NAMALWA (cell line): ENCODE measurements at places on chromosomes 2 and 18.

- no peak for DNase-seq
These were observed 38.3 kb upstream of the PTPN4 start for GRCh38 chr2:119721462-119721861.

DNA sequence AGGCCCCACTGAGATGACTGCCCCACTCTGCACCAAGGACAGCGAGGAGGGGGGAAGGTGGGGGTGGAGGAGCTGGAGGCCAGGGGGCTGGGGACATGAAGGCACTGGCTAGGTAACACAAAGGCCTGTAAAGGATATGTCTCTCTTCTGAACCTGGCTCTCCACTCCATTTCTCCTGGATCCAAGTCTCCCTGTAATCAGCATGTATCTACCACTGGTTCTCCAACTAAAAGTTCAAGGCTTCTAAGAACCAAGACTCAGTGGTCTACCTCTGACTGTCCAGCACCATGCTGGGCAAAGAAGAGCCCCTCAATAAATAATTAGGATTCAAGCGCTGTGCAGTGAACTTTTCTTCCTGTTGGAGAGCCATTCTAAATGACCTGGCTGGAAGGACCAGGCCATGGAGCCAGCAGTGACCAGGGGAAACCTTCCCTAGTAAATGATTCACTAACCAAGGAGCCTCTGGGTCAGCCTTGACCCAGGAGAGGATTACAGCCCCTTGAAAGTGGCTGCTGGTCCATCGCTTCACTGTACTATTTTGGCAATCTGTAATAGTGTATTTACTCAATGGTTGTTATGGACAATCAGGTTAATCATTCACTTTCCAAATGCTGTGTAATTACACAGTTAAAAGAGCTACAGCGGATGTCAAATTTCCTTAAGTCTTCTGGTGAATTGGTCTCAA, 73.2 kb downstream of the BCL11A start:
- no peak for DNase-seq

GRCh38 chr2:181025004-181025403, 44.6 kb downstream of the UBE2E3 start:
- no peak for DNase-seq

DNA sequence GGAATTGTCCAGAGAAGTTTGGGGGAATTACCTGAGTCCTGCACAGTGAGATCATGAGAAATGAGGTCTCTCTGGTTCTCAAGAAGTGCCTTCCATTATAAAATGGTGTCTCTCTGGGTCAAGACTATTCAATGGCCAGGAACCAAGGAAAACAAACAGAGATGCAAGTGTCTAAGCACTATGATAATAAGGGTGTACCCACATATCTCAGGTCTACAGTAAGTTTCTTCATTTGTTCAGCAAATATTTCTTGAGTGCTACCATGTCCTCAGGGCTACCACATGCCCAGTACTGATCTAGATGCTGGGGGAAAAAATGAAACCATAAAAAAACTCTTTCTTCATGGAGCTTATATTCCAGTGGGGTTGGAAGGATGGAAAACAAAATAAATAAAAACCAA, 170.0 kb downstream of the ACKR3 start:
- DNase-seq, result no peak

DNA sequence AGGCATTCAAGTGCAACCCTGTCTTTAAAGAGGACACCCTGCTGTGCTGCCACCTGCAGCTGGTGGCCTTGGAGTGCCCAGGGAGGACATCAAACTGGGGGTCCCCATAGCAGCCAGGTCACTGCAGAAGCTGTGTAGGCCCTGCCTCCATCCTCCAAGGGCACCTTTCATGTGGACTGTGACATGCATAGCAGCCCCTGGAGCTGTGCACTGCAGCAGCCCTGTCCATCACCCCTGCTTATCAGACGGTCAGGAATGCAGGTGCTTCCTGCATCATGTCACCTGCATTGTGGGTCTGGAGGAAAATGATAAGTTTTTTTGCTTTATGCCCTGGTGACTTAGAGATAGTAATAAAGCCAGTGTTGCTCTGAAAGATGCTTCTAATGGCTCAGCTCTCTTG, 155.7 kb downstream of the DYSF start:
- DNase-seq, result no peak

DNA sequence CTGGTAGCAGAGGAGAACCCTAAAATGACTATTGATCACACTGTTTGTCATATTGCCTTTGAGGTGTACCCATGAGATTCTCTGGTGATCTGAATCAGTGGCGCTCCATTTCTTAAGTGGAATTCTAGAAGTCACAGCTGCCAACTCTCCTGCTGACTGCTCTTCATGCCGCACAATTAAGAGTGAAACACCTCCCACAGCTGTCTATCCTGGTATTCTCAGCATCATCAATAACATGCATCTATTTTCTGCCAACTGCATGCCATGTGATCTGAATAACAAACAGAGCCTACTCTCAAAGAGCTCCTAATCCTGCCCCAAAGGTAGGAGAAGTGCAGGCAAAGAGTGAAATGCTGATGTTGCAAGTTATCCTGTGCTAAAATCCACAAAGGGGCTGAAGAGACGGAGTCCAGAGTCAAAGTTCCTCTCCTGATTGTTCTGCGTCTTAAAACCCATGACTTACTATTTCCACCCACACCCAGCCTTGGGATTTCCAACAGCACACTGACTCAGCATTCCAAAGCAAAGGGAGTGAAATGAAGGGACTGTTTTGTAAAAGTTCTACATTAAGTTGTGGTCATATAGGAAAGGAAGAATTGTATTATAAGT, 13.7 kb upstream of the DAPL1 start:
- DNase-seq, result no peak

DNA sequence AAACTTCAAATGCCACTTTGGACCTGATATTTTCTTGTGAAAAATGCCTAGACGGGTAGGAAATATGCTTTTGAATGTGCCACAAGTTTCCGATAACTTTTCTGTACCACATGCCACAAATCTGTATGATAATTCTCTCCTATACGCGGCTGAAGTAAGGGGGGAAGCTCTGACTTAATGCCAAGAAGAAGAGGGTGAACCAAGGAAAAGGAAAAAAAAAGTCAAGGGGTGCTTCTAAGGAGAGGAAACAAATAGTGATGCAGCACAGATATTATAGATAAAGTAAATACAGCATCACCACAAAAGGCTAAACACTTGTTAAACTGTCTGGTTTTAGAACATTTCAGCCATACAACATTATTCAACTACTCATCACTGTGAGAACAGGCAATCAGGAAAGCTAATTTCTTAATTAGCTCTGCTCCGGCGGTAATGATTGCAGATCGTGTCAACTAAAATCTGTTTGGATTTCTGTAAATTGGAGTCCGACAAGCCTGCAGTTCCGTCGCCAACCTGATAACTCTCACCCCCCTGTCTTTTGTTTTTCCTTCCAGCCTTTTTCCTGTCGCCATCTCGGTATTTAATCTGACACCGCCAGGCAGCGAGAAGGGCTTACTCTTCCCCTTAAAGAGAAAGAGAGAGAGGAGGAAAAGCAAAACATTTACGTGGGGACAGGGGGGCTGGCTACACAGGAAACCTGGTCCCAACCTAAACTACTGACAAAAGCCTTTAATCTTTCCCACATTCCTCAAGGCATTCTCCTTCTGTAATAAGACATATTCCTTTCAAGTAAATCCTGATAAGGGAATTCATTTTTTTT, 67.5 kb downstream of the ZEB2 start:
- no peak for DNase-seq

GRCh38 chr18:159037-159652, 788 bp downstream of the USP14 start:
- peak; percentile 49 for DNase-seq

DNA sequence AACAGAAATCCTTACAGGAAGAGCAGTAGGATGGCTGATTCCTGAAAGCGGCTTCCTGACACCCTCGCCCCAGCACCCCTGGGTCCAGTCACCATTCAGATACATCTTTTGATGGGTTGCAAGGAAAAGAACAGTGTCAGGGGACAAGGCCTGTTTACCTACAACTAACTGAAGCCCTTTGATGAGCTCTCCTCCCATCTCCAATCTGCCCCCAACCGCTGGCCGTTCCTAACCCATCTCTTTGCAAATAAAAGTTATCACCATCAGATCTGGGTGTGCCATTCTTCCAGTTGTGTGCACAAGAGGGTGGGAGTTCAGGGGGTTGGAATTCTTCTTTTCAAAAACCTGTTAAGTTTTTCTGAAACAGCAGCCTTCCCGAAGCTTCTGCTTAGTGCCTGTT, 48.9 kb downstream of the ARL4C start:
- DNase-seq, result no peak

GRCh38 chr2:696463-696862, 19.3 kb upstream of the TMEM18 start:
- DNase-seq, result peak; percentile 89

DNA sequence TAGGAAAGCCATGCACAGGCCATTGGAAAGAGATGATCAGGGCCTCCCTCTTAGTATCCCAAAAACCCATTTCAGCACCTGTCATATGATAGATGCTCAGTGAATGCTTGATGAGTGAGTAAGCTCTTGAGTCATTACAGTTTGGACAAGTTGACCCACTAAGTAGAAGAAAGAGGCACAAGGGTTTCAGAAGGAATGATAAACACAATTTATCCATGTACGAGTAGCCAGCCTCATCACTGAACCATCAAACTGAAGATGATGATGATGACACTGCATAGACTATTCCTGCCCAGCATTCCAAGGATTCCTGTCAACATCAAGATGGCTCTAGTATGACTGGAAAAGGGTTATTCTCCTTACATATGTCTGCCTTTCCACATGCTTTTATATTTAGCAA, 596.0 kb downstream of the BCL11A start:
- DNase-seq, result no peak

- peak; percentile 41 for DNase-seq
These were observed 76.1 kb downstream of the MBP start for GRCh38 chr18:77056344-77057005.

GRCh38 chr2:165203689-165204559, at the start of gene SCN3A:
Gene SCN3A (minus strand): TSS chr2:165204050. CDS start chr2:165176394, 27,656 bp downstream.
- DNase-seq, result peak; percentile 81

GRCh38 chr2:158973116-158973956, 4.9 kb downstream of the TANC1 start:
- DNase-seq, result no peak

DNA sequence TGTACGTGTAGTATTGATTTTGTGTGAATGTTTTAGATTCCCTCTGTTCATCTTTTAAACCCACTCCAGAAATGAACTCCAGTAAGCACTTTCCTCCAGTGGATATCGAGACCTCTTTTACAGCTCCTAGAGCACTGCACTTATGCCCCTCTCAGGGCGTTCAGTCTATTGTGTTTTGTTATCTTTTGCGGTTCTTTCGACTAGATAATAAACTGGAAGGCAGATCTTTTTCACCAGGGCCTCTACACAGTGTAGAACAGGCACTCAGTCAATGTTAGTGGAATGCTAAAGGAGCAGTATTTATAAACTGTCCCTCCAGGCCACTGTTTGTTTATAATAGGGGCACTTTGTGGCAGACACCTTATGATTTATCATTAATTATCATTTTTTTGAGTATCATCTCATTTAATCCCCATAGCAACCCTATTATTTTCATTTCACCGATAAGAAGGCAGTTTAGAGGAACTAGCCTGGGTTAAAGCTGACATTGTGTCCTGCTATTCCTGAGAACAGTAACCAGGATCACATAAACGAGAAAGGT, 742 bp upstream of the SOS1 start:
- no peak for DNase-seq

DNA sequence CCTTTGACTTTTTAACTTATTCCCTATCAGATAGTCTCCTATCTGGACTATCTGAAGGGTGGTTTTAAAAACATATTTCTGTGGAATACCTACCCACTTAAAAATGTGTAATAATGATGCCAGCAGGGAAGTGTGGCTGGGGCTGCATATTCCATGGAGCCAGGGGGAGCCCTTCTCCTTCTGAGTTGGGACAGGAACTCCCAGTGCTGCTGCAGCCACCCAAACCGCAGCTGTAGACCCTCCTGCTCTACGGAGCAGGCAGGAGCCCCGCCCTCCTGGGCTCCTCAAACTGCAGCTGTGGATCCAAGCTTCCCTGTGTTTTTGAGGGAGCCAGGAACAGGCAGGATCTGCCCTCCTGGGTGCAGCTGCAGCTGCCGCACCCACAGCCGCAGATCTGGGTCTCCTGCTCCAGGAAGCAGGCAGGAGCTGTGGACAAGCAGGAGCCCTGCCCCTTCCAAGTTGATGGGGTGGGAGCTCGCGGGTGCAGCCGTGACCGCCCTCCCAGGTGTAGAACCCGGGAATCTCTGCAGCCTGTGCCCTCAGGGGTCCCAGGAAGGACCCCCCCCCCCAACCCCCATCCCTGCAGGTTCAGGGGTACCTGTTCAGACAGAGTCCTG, 57.8 kb downstream of the PDK1 start:
- DNase-seq, result no peak

- no peak for DNase-seq
These were observed 3.5 kb upstream of the ERICH2 start for GRCh38 chr2:170766693-170767092.

GRCh38 chr2:129165006-129165405, 814.5 kb upstream of the RAB6C start:
- DNase-seq, result no peak

- peak; percentile 55 for DNase-seq
These were observed 76.6 kb upstream of the MAP4K3 start for GRCh38 chr2:39513641-39514094.

DNA sequence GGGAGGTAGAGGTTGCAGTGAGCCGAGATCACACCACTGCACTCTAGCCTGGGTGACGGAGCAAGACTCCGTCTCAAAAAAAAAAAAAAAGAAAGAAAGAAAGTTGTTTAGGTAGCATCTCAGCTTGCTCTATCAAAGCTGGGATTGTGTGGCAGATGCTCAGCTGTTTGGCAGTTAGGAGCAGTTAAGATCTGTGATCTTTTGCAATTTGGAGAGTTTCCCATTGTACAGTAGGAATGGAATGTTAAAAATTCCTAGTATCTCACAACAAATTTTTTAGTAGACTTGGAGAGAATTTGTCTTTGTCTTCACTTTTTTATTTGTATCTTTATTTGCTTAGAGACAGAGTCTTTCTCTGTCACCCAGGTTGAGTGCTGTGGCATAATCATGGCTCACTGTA, 122.9 kb upstream of the UNC80 start:
- DNase-seq, result no peak

DNA sequence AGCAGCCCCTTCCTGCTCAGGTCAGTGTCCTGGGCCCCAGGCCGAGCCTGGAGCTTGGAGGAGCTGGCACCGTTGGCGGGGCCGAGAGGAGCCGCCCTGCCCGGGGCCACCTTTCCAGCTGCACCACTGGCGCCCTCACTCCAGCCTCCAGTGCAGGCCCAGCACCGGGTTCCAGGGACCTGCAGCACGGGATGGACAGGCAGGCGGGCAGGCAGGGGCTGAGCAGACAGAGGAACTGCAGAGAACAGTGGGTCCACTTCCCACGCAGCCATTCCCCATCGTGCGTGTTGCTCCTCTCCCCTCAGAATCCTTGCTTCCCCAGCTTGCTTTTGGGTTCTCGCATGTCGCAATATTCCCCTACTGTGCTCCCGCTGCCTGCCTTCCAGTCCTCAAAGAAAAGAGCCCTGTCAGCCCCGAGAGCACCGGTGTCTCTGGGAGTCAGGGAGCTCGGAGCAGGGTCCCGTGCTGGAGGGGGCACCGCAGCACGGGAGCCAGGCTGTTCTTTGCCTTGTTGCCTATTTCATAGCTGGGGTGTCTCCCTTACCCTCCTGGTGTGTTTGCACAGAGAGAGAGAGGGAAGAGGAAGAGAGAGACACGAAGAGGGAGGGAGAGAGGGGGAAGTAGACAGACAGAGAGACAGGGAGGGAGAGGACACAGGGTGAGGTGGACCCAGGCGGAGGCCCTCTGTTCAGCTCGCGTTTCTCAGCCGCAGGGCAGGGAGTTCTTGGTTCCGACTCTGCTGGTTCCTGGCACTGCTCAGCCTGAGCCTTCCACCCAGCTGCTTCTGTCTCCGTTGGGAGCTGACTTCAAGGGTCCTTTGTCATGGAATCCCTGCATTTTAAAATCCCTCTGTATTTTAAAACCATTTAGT, 126.0 kb downstream of the MBP start:
- no peak for DNase-seq

GRCh38 chr2:216281876-216282275, 90.4 kb downstream of the MARCHF4 start:
- no peak for DNase-seq
